ENCODE measurements at places on chromosomes 4 and X.

DNA sequence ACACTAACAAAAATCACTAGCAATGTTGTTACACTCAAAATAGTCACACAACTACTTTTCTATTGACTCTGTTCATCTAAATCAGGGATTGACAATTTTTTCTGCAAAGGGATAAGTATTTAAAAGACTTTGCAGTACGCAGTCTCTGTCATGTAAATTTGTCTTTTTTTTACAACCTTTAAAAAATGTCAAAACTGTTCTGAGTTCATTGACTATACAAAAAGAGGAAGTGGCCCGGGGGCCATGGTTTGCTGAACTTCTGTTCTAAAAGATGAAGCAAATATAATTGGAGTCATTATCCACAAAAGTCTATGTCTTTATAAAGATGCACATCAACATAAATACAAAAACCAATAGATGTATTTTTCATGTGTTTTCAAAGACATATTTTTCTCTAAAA is 1310.3 kb downstream of the RPA4 start:
- no peak for DNase-seq

GRCh38 chrX:29952016-29952415 is 263.3 kb upstream of the MAGEB2 start:
- DNase-seq = no peak

DNA sequence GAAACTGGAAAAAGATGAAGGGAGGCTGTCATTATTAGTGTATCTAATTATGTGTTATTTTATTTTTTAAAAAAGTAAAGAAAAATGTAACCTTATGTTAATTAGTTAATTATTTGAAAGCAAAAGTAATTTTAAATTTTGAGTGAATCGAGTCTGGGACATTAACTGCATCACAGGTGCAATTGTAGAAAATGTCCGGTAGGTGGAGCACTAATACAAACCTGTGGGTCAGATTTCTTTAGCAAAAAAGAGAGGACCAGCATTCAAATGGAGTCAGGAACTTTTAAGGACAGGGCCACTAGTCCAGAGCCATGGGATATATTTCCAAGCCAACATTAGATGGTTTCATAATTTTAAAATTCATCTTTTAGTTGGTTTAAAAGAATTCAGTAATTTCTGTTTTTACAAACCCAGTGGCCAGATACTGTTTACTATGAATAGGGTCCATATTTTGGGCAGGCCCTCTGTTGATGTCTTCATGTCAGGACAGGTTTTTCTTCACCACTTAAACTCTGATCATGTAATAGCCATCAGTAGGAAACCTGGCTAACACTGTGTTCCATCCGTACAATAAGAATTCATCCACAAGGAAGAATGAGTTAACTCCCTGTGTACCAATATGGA is 27.2 kb downstream of the BST1 start:
- DNase-seq = no peak

- no peak for DNase-seq
These were observed 22.7 kb upstream of the PRPS2 start for GRCh38 chrX:12768491-12768890.

- no peak for DNase-seq
These were observed 45.0 kb downstream of the SLC2A9 start for GRCh38 chr4:9976293-9976692.

GRCh38 chr4:82746705-82747574 is 51.7 kb downstream of the SCD5 start:
- DNase-seq = no peak

DNA sequence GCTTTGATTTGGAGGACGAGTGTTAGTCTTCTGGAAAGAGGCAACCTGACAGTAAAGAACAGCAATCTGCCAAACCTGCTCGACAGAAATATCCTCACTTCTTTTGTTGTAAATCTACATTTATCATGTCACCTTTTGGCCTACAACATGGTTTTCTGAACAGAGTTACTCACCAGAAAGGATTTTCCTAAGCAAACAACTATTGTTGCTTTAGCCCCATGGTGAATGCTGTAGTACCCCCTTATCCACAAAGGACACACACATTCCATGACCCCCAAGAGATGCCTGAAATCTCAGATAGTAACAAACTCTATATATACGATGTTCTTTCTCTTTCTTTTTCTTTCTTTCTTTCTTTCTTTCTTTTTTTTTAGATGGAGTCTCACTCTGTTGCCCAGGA is 42.7 kb downstream of the TMEM150C start:
- DNase-seq = no peak

DNA sequence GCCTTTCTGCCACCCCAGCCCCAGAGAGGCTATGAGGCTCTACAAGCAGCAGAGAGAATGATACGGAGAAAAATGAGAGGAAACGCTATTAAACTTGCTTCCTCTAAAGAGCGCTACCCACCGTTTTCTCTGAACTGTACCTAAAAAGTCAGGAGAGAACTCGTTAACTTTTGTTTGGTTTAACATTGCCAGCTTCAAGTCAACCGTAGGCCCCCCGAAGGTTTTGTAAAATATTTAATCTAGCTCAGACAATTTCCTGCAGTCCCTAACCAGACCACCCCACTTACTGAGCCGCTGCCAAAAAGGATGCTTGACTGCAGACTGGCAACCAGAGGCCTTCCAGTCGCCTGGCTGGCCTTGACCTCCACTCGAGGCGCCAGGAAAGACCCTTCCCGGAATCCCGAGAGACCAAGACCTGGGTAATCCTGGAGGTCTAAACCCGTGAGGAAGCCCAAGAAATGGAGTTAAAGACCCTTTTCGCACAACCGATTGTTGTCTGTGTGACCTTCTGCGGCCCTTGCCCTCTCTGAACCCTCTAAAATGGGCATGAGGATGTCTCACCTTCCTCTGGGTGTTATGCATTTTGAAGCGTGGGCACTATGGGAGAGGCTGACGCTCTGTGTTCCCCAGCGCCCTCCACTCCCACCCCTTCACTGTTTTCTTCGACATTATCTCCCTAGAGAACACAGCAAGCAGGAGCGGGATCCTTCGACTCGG is 86.3 kb downstream of the BCOR start:
- no peak for DNase-seq

DNA sequence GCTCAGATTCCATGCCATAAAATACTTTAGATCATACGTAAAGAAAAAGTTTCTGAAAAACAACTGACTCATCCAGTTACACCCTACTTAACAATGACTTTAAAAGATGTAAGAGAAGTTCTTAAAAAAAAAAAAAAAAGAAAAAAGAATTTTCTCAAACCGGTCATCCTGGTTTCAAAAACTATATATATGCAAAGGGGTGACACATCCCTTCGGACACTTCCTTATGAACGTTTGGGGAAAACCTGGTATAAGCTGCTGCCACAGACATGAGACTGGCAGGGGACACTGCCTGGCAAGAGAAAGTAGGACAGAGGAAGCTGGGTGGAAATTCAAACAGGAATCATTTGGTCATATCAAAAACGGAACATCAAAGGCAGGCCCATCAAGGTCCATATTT is 81.2 kb upstream of the PRSS48 start:
- no peak for DNase-seq

DNA sequence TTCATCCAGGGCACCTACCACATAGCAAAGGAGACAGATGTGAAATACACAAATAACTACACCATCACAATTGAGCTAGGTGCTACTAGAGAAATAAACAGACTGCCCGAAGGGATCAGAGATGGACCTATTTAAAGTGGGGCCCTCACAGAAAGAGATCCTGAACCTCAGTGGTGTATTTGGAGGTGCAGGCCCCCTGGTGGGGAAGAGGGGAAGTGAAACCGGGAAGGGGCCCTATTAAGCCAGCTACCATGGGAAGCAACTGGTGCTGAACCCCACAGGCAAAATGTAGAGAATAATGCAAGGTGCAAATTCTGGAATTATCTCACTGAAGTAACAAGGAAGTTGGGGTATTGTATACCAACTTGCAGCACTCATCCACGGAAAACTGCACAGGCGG is 78.6 kb upstream of the FAM9A start:
- DNase-seq = no peak

GRCh38 chr4:38873290-38873944 is 5.8 kb downstream of the FAM114A1 start:
- no peak for DNase-seq

GRCh38 chrX:24520472-24520871 is 55.4 kb downstream of the PDK3 start:
- DNase-seq = no peak

DNA sequence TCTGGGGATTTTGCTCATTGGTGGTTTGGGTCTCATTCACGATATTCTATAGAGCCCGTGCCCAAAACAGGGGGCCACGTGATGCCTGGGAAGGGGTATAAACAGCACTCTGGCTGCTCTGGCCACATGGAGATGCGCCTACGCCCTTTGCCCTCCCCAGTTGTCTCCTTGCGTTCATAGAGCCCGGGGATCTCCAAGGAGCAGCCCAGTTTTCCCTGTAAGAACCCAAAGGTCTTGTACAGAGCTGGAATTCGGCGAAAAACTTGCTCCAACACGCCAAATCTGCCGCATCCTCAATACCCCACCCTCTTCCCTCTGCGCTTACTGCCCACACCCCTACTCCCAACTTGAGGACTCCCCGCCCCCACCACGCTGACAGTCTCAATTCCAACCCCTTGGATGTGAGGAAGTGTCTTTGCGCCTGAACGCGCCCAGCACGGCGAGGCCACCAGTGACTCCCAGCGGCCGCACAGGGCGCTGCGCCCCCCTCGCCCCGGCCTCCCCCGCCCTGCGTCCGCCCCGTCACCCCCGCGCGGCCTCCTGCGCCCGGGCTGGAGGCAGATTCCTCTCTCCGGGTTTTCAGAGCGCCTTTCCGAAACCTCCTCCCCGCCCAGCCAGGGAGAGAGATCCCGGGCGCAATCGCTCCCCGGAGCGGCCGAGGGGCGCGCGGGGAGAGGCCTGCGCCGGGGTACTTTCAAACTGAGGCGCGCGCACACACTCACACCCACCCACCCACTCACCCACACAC is at the start of gene NHS:
Gene NHS (plus strand): TSS at position 582 of the 748 bp plus-strand sequence. CDS start 558 bp downstream, outside the sequence.
- DNase-seq = peak; percentile 83

- DNase-seq = no peak
These were observed 1062.5 kb downstream of the ADGRL3 start for GRCh38 chr4:62262676-62263075.

GRCh38 chrX:136810493-136810892 is 29.8 kb upstream of the ARHGEF6 start:
- DNase-seq = no peak

- no peak for DNase-seq
These were observed 20.8 kb downstream of the OR13H1 start for GRCh38 chrX:131564553-131565229.

- no peak for DNase-seq
These were observed 45.5 kb downstream of the TMEM144 start for GRCh38 chr4:158255727-158256324.

GRCh38 chr4:73735231-73735630 is 5.1 kb upstream of the CXCL8 start:
- no peak for DNase-seq

DNA sequence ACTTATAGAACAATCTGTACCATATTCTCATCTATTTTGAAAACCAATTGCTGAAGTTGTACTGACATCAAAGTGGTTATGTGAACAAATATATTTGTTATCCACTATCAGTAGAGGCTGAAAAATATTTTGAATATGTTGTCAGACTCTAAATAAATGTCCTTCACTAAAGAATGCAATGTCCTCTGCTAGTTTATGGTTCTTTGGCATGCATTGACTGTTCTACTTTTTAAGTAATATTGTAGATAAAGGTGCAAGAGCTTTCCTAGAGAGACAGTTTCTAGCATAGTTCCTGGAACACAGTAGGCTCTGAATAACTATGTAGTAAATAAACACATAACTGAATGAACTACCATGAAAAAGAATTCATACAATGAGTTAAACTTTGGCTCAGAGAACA is 18.2 kb upstream of the COX7B2 start:
- no peak for DNase-seq

GRCh38 chrX:100928660-100929613 is at the start of gene XKRX:
Gene XKRX, minus strand, starts transcription at chrX:100928917. Its CDS starts 613 bp downstream, at chrX:100928304.
- no peak for DNase-seq

Data from left forelimb (tissue), 1 donor.